Stimulated activated CD8-positive, alpha-beta memory T cell treated with anti-CD3 and anti-CD28 coated beads, Interleukin-2, amount 100 ng/mL, for 1 hour (primary cell): ENCODE measurements at places on chromosomes 3 and 15.

DNA sequence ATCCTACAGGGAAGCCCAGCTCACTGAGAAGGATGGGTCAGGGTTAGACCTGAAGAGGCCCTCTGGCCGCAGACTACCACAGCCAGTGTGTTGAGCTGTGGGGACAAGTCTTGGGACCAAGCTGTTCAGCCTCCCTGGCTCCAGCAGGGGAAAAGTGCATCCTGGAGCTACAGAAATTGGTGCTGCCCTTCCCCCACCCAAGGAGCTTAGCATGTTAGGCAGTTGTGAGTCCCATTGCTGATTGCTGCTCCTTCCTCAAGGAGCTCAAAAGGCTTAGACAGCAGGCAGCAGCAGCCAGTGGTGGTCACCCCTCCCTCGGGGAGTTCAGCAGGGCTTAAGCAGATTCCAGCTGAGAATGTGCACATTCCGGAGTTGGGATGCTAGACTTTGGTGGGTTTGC lies 165.6 kb downstream of the ATP8B4 start:
- no peak for DNase-seq

DNA sequence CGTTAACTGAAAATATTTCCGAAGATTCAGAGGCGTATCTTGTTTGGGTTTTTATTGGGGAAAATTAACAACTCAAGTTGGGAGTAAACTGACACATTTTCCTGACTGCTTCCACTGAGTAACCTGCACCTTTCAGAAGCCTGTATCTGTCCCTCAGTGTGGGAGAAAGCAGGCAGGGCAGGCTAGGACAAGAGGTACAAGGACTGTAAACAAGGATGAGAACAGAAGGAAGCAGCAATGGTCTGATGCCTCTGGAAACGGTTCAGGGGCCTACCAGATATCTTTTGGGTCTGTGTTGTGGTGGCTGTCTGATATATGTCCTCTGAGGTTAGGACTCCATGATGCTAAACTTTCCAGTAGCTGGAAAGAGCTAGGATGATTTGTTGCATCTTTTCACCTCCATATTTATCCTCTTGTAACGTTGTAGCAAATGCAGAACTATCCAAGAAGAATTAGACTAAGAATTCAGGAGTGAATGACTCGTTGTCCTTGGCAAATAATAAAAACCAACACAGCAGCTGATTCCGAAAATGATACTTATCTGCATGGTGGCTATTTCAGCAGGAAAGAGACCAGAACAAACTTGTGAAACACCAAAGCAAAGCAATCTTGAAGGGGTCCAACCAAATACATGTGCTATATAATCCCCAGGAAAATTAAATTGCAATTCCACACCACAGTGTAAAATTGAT lies 195.9 kb upstream of the ICE2 start:
- DNase-seq: no peak

- DNase-seq: no peak
Measured at GRCh38 chr3:5428607-5429516, 241.4 kb downstream of the EDEM1 start.

DNA sequence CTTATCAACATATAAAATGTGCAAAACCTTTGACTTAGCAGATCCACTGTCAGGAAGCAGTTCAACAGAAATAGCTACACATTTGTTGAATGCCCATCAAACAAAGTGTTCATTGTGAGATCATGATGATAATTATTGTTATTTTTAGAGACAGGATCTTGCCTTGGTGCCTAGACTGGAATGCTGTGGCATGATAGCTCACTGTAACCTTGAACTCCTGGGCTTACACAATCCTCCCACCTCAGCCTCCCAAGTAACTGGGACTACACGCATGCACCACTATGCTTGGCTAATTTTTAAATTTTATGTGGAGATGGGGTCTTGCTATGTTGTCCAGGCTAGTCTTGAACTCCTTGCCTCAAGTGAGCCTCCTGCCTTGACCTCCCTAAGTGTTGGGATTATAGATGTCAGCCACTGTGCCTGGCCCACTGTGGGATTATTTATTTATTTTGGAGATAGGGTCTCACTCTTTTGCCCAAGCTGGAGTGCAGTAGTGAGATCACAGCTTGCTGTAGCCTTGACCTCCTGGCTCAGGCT lies 8.8 kb downstream of the MAP2K5 start:
- no peak for DNase-seq

GRCh38 chr3:105401691-105402149 lies 35.0 kb downstream of the ALCAM start:
- DNase-seq: no peak
